ENCODE measurements at places on chromosomes 4 and X.

DNA sequence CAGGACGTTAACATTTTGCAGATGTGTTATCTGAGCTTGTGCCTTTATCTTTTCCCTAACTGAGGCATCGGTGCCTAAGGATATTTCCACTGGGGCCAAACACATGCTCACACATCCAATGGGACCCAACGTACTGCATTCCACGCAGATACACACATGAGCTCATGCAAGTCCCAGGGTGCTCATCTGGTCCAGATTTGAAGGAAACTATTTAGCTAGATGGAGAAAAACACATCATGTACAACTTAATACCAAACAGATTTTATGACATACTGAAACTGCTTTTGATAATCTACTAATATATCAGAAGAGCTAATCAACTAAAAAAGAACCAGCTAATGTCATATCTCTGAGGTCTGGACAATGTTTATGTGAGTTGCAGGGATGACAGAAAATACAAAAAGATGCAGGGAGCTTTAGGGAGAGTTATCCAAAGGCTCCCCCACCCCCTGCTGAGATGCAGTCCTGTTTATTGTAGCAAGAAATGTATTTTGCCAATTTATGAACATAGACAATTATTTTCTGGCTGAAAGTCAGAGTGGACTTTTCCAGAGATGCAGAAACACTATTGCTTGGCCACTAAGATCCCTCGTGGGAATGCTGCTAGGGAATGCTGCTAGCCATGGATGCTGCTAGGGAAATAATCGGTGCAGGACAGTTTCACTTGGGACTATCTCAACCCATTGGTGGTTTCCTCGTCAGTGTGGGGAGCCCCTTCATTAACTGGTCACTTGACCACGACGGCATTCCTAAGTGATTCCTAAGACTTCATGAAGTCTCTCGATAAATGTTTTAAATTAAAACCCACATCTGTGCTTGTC is 172.8 kb downstream of the SMIM20 start:
- no peak for DNase-seq

DNA sequence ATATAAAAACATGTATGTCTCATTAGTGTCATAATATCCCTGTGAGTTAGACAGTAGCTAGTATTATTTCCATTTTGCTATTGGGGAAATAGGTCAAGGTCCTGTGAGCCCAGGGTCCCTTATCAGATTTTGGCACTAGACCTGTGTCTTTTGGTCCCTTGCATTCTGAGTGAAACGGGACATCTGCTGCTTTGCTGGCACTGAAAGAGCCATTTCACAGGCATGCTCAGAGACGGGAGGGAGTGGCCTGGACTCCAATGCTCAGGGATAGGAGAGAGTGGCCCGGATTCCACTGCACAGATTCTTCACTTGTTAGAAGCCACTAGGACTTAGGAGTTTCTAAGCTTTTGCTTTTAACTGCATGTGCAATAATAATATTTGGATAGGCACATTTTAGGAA is 177.2 kb downstream of the TSPAN5 start:
- no peak for DNase-seq

DNA sequence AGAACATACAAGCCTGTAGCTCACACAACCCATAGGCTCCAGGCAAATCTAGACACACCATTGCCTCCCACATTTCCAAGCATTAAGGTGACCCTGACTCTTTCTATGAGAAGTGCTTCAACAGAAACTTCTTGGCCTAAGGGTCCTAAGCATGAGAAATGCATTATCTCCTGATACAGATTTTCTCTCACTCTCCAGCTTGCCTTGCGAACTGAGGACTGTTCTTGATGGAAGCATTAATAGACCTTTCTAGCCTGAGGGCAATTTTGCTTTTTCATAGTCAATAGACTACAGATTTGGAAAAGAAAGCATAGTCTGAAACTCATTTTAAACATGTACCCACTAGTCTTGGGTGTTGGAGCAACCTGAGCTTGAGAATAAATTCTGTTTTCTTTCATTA is 1801.3 kb upstream of the PCDH7 start:
- DNase-seq = no peak

GRCh38 chr4:152970102-152970820 is 34.1 kb downstream of the FHDC1 start:
- no peak for DNase-seq

GRCh38 chr4:152478461-152479237 is 57.2 kb downstream of the FBXW7 start:
- no peak for DNase-seq

GRCh38 chr4:42302348-42302747 is 94.9 kb upstream of the SHISA3 start:
- no peak for DNase-seq

- no peak for DNase-seq
Observed at GRCh38 chrX:85836868-85837267, 210.5 kb downstream of the CHM start.

GRCh38 chr4:165208741-165209388 is 1.5 kb downstream of the KLHL2 start:
- DNase-seq = no peak

DNA sequence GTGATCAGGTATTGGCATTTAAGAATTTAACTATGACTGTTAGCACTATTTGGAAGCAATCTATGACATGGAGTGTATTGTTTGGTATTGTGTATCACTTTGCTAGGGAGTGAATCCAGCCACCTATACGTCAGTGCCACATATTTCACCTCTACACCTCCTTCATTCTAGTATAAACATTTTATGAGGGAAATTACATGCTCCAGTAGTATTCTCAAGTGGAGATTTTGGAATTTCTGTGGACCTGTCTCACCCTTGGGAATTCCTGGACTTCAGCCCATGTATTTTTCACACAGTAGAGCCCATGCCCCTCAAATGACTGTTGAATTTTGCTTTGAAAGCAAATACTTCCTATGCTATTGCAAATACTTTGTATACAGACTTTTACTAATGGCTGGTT is 11.3 kb downstream of the BST1 start:
- no peak for DNase-seq

GRCh38 chrX:10102046-10102704 is 54.6 kb upstream of the CLCN4 start:
- no peak for DNase-seq

DNA sequence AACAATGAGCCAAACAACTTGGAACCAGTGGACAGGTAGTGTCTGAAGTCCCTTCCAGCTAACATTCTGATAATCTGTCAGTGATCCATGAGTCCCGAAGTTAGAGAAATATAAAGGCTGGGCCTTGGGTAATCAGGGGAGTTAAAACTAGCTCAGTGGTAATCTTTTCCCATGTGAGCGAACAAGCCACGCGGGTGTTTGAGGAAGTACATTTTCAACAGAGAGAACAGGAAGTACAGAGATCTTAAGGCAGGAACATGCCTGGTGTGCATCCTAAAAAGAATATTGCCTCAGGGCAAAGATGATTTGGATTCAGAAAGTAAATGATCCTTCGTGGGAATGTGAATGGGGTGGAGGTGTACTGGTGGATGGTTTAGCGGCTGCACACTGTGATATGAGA is 42.9 kb downstream of the FNIP2 start:
- DNase-seq = no peak
